ENCODE measurements at places on chromosomes 7 and 10.

- DNase-seq: no peak
These were observed 28.5 kb downstream of the DNAJB9 start for GRCh38 chr7:108598153-108598552.

- DNase-seq: no peak
These were observed 94.9 kb downstream of the SFMBT2 start for GRCh38 chr10:7315906-7316305.

GRCh38 chr10:100879741-100880360, 32.9 kb upstream of the SLF2 start:
- no peak for DNase-seq

DNA sequence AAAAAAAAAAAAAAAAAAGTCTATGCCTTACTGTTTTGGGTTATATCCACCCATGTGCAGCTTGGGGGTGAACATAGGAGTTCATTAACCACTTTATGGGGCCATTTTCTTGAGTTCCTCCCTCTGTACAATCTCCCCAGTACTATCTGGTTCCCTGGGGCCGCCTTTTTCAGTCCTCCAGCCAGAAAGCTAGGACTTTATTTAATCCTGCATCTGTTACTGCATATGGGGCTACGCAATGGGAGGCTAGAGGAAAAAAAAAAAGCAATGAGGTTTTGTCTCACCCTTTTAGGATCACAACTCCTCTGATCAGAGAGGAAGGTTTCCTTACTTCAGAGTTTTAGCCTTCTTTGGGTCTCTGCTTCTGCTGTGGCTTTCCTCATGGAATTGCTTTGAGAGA, 51.0 kb downstream of the BTRC start:
- DNase-seq: no peak

- no peak for DNase-seq
These were observed 77.9 kb downstream of the HERPUD2 start for GRCh38 chr7:35617041-35617440.

DNA sequence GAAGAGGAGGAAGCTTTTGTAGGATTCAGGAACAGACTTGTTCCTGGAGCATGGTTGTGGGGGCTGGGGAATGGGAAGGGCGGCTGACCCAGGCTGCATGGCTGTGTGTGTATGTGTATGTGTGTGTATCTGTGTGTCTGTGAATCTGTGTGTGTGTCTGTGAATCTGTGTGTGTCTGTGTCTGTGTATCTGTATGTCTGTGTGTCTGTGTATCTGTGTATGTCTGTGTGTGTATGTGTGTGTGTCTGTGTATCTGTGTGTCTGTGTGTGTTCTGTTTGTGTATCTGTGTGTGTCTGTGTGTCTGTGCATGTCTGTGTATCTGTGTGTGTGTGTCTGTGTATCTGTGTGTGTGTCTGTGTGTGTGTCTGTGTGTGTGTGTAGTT, 6.6 kb upstream of the STX1A start:
- DNase-seq: no peak

GRCh38 chr7:157397731-157398691, 61.2 kb downstream of the DNAJB6 start:
- no peak for DNase-seq

GRCh38 chr10:35781643-35782035, 139.5 kb upstream of the FZD8 start:
- DNase-seq: no peak

DNA sequence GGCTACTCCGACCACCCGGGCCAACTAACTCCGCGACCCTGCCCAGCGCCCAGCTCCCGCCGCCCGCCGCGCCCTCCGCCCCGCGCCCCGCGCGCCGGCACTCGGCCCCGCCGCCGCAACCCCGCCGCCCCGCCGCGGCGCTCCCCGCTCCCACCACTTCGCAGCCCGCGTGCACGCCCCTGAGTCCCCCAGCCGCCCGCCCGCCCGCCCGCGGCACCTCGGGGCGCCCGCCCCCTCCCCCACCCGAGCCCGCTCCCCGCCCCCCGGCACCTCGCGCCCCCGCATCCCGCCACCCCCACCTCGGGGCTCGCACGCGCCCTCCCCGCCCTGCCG, 598 bp downstream of the JAZF1 start:
- DNase-seq: no peak

All from globus pallidus (tissue), 1 donor.